Right ventricle myocardium superior (tissue), 1 donor: ENCODE measurements at places on chromosomes 1 and 21. TPM values are rescaled to one million over a fixed set of nuclear protein-coding genes. Genes with fewer than 3 reads are reported as not detected.
A peak's percentile ranks its signal among the peaks of the same experiment; 100 is the strongest.

The LYPLAL1 gene
- 72.2 TPM for total RNA-seq

DNA sequence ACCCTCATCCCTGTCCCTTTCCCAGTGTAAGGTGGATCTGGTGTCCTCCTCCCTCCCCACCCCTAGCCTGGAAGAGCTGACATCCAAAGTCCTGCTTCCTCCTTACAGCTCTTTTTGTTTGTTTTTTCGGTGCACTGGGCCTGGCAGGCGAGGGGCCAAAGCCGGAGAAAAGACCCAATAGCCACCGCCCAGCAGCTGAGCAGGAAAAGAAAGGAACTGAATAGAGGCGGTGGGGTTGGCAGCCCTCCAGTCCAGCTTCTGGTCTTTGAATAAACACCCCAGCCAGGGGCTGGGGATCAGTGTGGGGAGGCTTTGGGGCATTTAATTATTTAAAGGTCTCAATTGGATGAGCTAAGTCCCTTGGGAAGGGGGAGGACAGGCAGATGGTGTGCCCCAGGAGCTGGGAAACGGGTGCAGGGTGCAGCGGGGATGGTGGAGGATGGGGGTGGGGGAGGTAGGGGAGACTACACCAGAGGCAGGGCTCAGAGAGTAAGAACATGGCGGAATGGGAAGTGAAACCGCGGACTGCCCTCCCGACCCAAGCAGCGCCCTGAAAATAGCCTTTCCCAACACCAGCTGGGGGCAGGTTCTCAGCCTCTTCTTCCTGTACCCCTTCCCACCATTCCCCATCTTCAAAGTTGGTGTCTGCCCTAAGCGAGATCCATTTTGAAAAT is 20.2 kb downstream of the BTG2 start:
- DNase-seq = peak; percentile 87

DNA sequence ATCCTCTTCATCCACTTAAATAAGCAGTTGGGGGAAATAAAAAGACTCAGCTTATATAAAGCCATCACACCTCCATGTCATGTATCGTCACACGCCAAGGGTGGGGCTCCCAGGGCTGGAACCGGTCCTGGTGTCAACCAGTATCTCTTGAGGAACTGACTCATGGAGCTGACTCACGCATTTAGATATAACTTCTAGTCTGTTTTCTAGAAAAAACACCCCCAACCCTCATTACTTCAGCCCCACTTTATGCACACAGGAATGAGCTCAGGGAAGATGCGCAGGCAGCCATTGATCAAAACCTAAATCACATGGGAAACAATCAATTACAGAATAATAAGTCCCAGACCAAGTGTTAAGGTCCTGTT is 6.9 kb upstream of the IL22RA1 start:
- no peak for DNase-seq

DNA sequence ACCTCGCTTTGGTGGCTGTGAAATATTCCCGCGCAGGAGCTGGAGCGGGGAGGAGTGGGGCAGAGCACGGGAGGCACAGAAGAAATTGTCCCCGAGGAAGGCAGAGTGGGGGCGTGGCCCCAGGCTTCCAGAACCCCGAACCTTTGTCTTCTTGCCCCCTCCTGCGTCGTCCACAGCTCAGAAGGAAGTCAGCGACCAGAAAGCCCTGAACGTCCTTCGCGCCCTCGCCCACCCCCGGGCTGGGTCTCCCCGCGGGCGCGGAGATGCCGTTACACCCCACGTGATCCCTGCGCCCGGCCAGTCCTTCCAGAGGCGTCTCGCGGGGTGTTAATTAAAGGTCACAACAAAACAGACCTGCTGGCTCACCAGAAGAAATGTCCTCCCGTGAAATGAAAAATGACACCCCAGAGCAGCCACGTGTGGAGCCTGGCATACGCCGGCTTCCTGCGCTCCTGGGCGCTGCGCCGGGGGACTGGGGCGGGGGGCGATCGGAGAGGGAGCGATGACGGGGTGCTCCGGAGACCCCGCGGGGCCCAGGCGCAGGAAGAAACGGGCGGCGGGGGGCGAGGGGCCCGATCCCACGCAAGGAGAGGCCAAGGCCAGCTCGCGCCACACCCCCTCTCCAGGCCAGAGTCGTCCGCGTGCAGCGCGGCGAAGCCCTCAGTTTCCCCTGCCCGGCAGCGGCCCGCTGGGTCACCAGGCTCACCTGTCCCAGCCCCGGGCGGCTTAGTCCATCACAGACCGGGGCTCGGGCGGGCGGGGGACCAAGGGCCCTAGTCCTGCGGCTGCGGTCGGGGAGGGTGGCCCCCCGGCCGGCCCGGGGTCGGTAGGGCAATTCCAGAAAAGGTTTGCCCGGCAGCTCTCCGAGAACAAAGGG is 995 bp upstream of the KIF26B start:
- no peak for DNase-seq

- DNase-seq = peak; percentile 46
Observed at GRCh38 chr1:68049941-68050878, at the start of gene DIRAS3. DIRAS3 (minus strand) TSS chr1:68050627; CDS start chr1:68047297, 3,330 bp downstream.

DNA sequence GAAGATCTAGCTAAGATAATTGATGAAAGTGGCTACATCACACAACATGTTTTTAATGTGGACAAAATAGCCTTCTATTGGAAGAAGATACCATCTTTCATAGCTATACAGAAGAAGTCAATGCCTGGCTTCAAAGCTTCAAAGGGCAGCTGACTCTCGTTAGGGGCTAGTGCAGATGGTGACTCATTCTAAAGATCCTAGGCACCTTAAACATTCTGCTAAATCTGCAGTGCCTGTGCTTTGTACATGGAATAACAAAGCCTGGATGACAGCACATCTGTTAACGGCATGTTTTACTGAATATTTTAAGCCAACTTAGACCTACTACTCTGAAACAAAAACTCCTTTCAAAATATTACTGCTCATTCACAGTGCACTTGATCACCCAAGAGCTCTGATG is 65.6 kb upstream of the USP24 start:
- DNase-seq = no peak

- DNase-seq = no peak
Observed at GRCh38 chr1:61241973-61242381, 159.6 kb downstream of the NFIA start.

GRCh38 chr1:206050655-206051235 is 2.2 kb upstream of the RHEX start:
- no peak for DNase-seq

The DCST1 gene
- not detected for total RNA-seq

DNA sequence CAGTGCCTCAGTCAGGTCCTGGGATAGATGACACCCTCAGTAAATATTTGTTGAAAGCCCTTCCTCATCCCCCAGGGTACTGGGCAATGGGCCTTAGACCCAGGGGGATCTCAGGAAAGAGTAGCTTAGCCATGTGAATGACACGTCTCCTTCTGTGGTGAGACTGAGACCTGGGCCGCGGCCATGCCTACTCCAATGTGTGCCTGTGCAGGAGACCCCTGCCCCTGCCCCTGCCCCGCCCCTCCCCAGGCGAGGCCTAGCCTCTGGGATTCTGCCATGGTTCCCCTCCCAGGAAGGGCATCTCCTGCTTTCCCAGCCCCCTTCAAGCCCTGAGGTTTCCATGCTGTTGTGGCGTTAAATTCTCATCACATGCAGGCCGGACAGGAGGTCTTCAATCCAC is 7.1 kb downstream of the MYOM3 start:
- DNase-seq = no peak

GRCh38 chr1:111730706-111731105 is 8.5 kb downstream of the INKA2 start:
- no peak for DNase-seq

- no peak for DNase-seq
Observed at GRCh38 chr1:218592688-218593087, 247.6 kb downstream of the TGFB2 start.

The PRAMEF12 gene
- total RNA-seq = not detected

- no peak for DNase-seq
Observed at GRCh38 chr1:246800756-246801155, 76.5 kb downstream of the SCCPDH start.
